Progenitor cell of endocrine pancreas (in vitro differentiated cells): ENCODE measurements at places on chromosomes 13 and 19.

GRCh38 chr13:25064396-25064795, 31.5 kb upstream of the PABPC3 start:
- no peaks in the 10 kb centered on the region for H3K36me3 ChIP-seq
- DNase-seq: no peak
- no peak overlapping the region for H3K27ac ChIP-seq

DNA sequence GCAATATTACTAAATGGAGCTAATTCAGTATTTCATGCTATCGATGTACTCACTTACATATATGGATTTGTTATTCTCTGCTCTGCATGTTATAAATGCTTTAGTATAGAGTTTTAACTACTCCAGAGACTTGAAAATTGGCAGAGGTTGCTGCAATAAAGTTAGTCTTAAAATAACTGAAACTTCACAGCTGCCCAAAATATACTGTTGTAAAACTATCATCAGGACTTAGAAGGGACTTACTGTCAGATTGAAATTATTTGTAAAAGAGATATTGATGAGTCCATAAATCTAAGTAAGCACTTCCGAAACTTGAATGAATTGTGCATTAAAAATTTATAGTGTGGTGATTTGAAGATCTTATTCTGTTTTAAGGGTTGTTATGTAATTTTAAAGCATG, 1178.2 kb upstream of the PCDH20 start:
- no peak overlapping the region for H3K4me3 ChIP-seq
- H3K27ac ChIP-seq: no peak overlapping the region
- H3K4me1 ChIP-seq: no peaks in the 10 kb centered on the region
- H3K36me3 ChIP-seq: no peaks in the 10 kb centered on the region

DNA sequence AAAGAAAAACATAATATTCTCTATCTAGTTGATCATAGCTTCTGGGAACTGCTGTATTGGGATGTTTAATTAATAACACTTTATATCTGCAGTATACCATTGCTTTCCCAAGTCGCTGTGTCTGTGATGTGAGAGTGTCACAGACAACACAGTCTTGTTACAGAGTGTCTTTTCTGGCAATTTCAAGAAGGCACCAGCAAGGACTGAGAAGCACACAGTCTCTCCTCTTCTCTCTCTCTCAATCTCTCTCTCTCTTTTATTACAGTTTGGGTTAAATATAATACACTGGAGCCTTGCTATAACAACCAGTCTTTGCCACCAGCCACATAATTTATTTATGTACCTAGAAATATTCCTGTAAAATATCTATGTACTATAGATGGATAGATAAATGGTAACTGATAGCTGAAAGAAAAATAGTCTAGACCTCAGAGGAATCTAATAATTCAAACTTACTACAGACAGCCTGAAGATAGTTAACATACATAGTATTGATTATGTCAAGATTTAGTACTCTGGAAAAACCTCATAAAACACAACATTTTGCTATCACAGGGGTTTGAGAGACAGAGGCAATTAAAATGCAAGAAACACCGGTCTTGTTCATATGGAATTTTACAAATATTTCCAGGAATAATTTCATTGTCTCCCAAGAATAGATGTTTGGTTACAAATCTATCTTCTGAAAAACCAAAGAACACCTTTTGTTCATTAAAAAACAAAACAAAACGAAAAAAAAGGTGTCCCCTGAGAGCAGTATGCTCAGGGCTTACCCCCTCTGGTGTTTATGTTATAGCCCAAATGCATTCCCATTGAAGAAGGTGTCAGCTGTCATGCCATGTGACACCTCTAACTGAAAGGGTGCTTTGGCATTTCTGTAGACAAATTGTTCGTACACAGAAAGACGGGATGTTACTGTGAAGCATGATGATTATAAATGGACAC, 507.8 kb downstream of the TBC1D4 start:
- no peak for DNase-seq
- H3K4me3 ChIP-seq: no peak overlapping the region
- H3K27me3 ChIP-seq: no peaks in the 10 kb centered on the region
- no peaks in the 10 kb centered on the region for H3K4me1 ChIP-seq
- H3K36me3 ChIP-seq: no peaks in the 10 kb centered on the region

- H3K4me1 ChIP-seq: peaks cover 9% of the 10 kb centered on the region
- H3K27ac ChIP-seq: no peak overlapping the region
- H3K4me3 ChIP-seq: no peak overlapping the region
- DNase-seq: no peak
- no peaks in the 10 kb centered on the region for H3K27me3 ChIP-seq
Observed at GRCh38 chr19:46466536-46467196, 4.7 kb downstream of the PNMA8A start.

DNA sequence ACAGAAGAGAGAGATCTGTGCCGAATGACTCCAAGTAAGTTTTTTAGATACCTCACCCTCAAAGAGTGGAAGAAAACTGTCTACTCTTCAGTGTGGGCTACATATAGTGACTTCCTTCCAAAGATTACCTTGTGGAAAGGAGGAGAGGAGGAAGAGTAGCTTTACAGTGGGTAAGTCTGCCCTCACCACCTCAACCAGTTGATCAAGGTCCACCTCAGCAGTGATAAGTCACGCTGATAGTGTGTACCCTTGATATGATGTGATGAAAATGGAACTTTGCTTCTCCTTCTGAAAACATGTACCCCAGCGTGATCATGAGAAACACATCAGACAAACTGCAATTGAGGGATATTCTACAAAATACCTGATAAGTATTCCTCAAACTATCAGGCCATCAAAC, 20.6 kb downstream of the KLF5 start:
- H3K27me3 ChIP-seq: no peaks in the 10 kb centered on the region
- H3K36me3 ChIP-seq: peaks cover 21% of the 10 kb centered on the region
- no peak for DNase-seq

GRCh38 chr19:35223862-35224505, 4.6 kb downstream of the FAM187B start:
- H3K27ac ChIP-seq: no peak overlapping the region
- H3K4me3 ChIP-seq: no peak overlapping the region
- H3K36me3 ChIP-seq: no peaks in the 10 kb centered on the region
- H3K27me3 ChIP-seq: peaks cover 7% of the 10 kb centered on the region

DNA sequence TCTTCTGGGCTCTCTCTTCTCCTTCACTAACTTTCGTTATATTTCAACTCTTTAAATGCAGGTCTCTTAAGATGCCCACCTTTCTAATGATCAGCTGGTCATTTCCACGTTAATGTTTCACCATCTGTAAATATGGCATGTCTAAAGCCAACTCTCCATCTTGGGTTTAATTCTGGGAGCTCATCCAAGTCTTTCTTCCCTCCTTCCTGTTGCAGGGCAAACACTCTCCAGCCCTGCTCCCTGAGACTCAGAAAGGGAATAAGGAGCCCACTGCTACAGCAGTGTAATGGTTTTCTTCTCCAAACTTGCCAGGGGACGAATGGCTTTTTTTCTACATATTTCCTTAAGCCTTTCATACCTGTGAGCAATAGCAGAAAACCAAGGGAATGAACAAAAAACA, 73.3 kb upstream of the SOX1 start:
- H3K36me3 ChIP-seq: no peaks in the 10 kb centered on the region
- no peak overlapping the region for H3K27ac ChIP-seq
- DNase-seq: no peak

- no peaks in the 10 kb centered on the region for H3K36me3 ChIP-seq
- H3K27ac ChIP-seq: no peak overlapping the region
- DNase-seq: no peak
- no peak overlapping the region for H3K4me3 ChIP-seq
Observed at GRCh38 chr13:83536941-83537340, 345.3 kb downstream of the SLITRK1 start.
